ENCODE measurements at places on chromosomes 3 and 15. TPM values are rescaled to one million over a fixed set of nuclear protein-coding genes. Genes with fewer than 3 reads are reported as not detected.

TGM5 gene
- total RNA-seq = not detected

RETNLB gene
- not detected for total RNA-seq

- H3K36me3 ChIP-seq = peaks cover 4% of the 10 kb centered on the region
- H3K4me1 ChIP-seq = peaks cover 45% of the 10 kb centered on the region
- peaks cover 2% of the 10 kb centered on the region for H3K27me3 ChIP-seq
- peak overlapping the region; percentile 25 for H3K27ac ChIP-seq
- no peak overlapping the region for H3K4me3 ChIP-seq
- no peak for DNase-seq
These were observed 95.8 kb upstream of the TGFBR2 start for GRCh38 chr3:30510596-30510995.

GRCh38 chr3:49327485-49327884 is 12.4 kb downstream of the USP4 start:
- no peaks in the 10 kb centered on the region for H3K4me1 ChIP-seq
- H3K27ac ChIP-seq = no peak overlapping the region
- DNase-seq = no peak
- H3K4me3 ChIP-seq = no peak overlapping the region

GP5 gene
- total RNA-seq = 0.05 TPM

DNA sequence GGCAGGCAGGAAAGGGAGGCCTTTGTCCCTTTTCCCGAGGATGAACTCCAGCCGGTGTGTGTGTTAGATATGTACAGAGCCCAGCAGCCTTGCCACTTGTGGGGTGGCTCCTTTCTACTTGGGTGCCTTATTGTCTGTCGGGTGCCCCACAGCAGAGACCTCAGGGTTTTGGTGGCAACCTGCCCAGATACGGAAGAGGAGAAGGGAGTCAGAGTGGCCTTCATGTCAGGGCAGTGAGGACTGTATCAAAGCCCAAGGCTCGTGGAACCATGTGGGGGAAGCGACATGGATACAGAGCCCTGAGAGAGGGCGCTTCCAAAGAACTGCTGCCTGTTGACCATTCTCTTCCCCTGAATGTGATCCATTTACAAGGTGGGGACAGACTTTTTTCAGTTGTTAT is 166.2 kb downstream of the SLCO3A1 start:
- no peak overlapping the region for H3K4me3 ChIP-seq
- DNase-seq = no peak
- H3K36me3 ChIP-seq = no peaks in the 10 kb centered on the region
- no peak overlapping the region for H3K27ac ChIP-seq
- H3K4me1 ChIP-seq = no peaks in the 10 kb centered on the region

DNA sequence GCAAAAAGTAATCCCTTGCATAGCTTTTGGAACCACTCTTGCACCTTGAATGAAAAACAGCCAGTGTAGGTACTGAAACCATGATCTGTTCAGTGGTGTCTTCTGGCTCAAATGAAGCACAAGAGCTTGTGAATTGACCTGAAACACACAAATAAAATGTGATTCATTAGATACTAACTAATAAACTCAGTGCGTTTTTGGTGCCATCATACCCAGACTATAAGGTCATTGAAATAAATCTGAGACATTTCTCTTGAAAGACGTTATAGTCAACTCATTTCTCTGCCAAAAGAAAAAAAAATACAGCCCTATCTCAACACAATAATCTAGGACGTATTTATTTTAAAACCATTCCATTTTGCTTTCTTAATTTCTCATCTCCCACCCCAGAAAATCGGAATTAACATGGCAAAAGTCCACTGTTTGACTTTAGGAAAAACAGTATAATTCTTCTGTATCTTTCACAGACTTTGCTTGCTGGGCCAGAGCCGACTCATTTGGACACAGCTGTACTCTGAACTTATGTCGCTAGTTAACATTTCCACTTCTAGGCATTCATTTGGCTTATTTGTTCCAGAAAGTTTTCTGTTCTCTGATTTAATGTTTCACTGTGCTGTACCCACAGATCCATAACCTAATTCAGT is 284.9 kb upstream of the TBL1XR1 start:
- no peak overlapping the region for H3K4me3 ChIP-seq
- H3K27ac ChIP-seq = no peak overlapping the region
- H3K4me1 ChIP-seq = peaks cover 37% of the 10 kb centered on the region
- H3K27me3 ChIP-seq = no peaks in the 10 kb centered on the region
- DNase-seq = no peak

GRCh38 chr15:75822685-75823278 is 20.5 kb upstream of the UBE2Q2 start:
- no peaks in the 10 kb centered on the region for H3K36me3 ChIP-seq
- peaks cover 12% of the 10 kb centered on the region for H3K27me3 ChIP-seq
- DNase-seq = no peak
- no peak overlapping the region for H3K27ac ChIP-seq
- peaks cover 13% of the 10 kb centered on the region for H3K4me1 ChIP-seq

- peaks cover 40% of the 10 kb centered on the region for H3K36me3 ChIP-seq
- H3K27me3 ChIP-seq = no peaks in the 10 kb centered on the region
- peak; percentile 92 for DNase-seq
- peak overlapping the region; percentile 89 for H3K27ac ChIP-seq
These were observed 11.1 kb downstream of the RUVBL1 start for GRCh38 chr3:128112357-128112968.

DNA sequence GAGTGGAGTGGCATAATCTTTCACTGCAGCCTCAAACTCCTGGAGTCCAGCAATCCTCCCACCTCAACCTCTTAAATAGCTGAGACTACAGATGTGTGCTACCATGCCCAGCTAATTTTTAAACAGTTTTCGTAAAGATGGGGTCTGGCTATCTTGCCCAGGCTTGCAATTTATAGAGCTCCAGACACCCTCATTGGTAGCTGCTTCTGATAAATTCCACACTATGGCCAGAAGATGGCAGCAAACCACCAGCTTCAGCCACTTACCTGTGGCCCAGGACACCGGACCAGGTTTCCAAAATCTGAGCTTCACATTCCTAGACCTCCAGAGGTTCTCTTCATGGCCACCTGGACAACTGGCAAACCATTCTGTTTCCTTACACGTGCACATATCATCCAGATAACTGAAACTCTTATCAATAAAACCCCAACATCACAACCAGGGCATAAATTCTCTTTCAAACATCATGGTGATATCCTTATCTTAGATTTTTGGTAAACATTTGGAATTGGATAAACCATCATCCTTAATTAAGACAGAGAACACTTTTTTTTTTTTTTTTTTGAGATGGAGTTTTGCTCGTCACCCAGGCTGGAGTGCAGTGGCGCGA is 28.9 kb downstream of the FBXW12 start:
- H3K27me3 ChIP-seq = peaks cover 11% of the 10 kb centered on the region
- peaks cover 23% of the 10 kb centered on the region for H3K4me1 ChIP-seq
- peaks cover 5% of the 10 kb centered on the region for H3K36me3 ChIP-seq

CHRNA5 gene
- total RNA-seq = 0.94 TPM

GRCh38 chr3:16658004-16658924 is 53.0 kb upstream of the DAZL start:
- no peak overlapping the region for H3K4me3 ChIP-seq
- H3K27me3 ChIP-seq = peaks cover 2% of the 10 kb centered on the region
- H3K27ac ChIP-seq = no peak overlapping the region
- no peak for DNase-seq
- no peaks in the 10 kb centered on the region for H3K4me1 ChIP-seq

- no peak overlapping the region for H3K4me3 ChIP-seq
- peaks cover 19% of the 10 kb centered on the region for H3K4me1 ChIP-seq
- H3K27ac ChIP-seq = peak overlapping the region; percentile 41
- H3K27me3 ChIP-seq = peaks cover 5% of the 10 kb centered on the region
- DNase-seq = peak; percentile 25
- no peaks in the 10 kb centered on the region for H3K36me3 ChIP-seq
These were observed 36.7 kb upstream of the ZNF774 start for GRCh38 chr15:90315278-90315982.

DNA sequence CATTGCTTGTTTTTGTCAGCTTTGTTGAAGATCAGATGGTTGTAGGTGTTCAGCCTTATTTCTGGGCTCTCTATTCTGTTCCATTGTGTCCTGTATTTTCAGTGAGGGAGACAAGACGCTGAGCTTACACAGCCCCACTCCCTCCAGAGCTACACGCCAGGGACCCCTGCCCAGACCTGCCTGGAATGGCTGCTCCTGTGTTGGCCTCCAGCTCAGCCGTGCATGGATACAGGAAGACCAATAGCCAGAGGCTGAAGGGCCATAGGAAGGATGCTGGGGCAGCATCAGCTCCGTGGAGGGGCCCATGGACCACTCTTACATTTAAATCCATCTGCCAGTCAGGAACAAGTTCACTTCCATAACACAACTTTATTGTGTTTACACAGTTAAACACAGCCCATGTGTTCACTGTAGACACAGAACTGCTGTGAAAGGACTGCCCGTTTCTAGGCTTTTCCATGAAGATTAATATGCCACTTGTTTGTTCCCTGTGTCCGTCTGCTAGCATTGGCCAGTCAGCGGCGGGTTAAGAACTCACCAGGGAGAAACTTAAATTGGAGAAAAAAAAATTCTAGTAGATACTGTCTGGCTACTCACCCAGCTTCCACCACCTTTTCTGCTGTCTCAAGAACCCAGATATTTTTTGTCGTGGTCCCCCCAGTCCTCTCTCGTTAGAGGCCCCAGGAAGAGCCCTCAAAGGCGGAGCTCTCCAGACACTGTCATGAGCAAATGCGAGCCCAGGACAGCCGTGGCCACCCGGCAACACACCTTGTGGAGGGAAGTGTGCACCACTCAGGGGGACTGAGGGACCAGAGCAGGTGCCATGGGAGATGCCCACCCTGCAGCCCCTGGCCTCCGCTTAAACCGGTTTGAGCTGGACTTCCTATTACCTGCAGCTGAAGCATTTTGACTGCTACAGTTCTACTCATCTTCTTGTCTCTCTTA is 142.3 kb upstream of the MEF2A start:
- H3K4me1 ChIP-seq = peaks cover 7% of the 10 kb centered on the region
- H3K4me3 ChIP-seq = no peak overlapping the region
- H3K27ac ChIP-seq = no peak overlapping the region
- DNase-seq = no peak

CHRD gene
- total RNA-seq = 0.24 TPM

CACNA2D3 gene
- 0.33 TPM for total RNA-seq

DNA sequence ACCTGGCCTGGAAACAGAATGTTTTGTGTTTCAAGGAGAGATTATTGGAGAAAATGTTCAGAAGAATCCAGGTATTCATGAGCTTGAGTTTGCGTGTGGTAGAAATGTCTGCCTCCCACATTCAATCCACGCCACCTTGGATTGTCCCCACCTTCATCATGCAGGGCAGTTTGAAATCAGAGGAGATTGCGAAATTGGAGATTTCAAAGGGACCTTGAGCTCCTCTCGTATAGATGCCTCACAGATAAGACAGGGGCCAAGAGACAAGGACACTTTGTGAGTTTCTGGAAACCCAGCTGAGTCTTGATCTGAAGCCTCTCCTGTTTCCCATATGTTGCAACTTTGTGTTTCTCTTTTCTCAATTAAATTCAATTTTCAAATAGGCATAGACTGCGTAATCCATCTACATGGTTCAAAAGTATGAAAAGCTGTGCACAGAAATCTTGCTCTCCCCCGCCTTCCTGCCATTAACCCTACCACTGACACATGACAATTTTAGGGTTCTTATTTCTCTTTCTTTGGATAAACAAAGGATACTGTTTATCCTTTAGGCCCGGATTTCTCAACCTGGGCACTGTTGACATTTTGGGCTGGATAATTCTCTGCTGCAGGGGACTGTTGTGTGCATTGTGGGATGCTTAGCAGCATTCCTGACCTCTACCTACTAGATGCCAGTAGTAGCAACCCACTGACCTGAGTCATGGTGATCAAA is 53.8 kb downstream of the CMTM8 start:
- peaks cover 23% of the 10 kb centered on the region for H3K27me3 ChIP-seq
- no peak for DNase-seq
- H3K4me1 ChIP-seq = no peaks in the 10 kb centered on the region
- H3K36me3 ChIP-seq = no peaks in the 10 kb centered on the region
- H3K27ac ChIP-seq = no peak overlapping the region

GRCh38 chr15:71708051-71708429 is 102.3 kb upstream of the NR2E3 start:
- DNase-seq = peak; percentile 39
- peak overlapping the region; percentile 93 for H3K27ac ChIP-seq
- peaks cover 84% of the 10 kb centered on the region for H3K4me1 ChIP-seq
- peaks cover 6% of the 10 kb centered on the region for H3K36me3 ChIP-seq
- 0 out of 2 replicates have a peak, but pooled peaks cover 3% of the 10 kb centered on the region for H3K27me3 ChIP-seq

- no peak overlapping the region for H3K4me3 ChIP-seq
- H3K27ac ChIP-seq = no peak overlapping the region
- no peaks in the 10 kb centered on the region for H3K36me3 ChIP-seq
- no peak for DNase-seq
These were observed 100.1 kb upstream of the GBE1 start for GRCh38 chr3:81861593-81861992.

DNA sequence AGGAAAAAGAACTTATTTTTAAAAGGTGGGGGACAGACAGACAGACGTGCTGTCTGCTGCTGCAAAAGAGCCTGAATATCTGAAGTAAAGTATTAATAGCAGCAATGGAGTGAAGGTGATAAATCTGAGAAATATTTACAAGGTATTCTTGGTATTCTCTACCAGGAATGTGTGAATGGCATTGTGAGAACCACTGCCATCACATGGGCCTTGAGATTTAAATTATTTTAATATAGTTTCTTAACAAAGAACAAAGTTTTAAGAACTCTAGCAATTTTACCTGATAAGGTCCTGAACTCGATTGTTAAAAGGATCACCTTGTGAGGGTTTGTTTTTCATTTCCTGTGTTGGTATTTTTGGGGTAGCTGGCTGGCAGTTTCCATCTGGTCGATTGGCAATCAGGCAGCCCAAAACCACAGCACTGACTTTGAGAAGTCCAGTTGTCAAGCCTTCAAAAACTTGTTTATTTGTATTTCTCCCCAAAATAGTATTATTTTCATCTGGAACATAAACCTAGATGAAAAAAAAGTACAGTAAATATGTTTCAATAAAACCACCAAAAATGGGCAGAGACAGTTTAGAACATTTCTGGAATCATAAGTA is 97.3 kb downstream of the ISL2 start:
- peaks cover 6% of the 10 kb centered on the region for H3K36me3 ChIP-seq
- H3K27ac ChIP-seq = peak overlapping the region; percentile 72
- H3K4me1 ChIP-seq = peaks cover 32% of the 10 kb centered on the region
- peak; percentile 37 for DNase-seq
- no peaks in the 10 kb centered on the region for H3K27me3 ChIP-seq
- H3K4me3 ChIP-seq = peak overlapping the region; percentile 26

DNA sequence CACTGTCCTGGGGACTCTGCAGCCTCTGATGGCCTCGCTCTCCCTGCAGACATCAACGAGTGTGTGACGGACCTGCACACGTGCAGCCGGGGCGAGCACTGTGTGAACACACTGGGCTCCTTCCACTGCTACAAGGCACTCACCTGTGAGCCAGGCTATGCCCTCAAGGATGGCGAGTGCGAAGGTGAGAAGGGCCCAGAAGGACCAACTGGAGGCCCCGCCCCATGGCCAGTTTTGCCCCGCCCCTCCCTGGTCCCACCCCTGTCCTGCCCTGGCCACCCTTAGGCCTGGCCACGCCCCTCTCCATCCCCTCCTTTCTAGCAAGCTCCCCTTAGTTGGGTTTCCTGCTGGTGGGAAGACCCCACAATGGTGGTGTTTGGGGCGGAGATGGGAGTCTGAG is 77.5 kb downstream of the FBLN2 start:
- no peak overlapping the region for H3K27ac ChIP-seq
- no peak overlapping the region for H3K4me3 ChIP-seq
- DNase-seq = no peak
- H3K36me3 ChIP-seq = peaks cover 4% of the 10 kb centered on the region
- H3K27me3 ChIP-seq = peaks cover 2% of the 10 kb centered on the region
- no peaks in the 10 kb centered on the region for H3K4me1 ChIP-seq

CCNL1 gene
- total RNA-seq = 52.3 TPM
